ENCODE measurements at places on chromosomes 7 and 10.

- no peak for DNase-seq
These were observed 20.0 kb downstream of the TMEM273 start for GRCh38 chr10:49168171-49168540.

GRCh38 chr10:8992009-8992408 is 937.5 kb downstream of the GATA3 start:
- DNase-seq, result no peak

DNA sequence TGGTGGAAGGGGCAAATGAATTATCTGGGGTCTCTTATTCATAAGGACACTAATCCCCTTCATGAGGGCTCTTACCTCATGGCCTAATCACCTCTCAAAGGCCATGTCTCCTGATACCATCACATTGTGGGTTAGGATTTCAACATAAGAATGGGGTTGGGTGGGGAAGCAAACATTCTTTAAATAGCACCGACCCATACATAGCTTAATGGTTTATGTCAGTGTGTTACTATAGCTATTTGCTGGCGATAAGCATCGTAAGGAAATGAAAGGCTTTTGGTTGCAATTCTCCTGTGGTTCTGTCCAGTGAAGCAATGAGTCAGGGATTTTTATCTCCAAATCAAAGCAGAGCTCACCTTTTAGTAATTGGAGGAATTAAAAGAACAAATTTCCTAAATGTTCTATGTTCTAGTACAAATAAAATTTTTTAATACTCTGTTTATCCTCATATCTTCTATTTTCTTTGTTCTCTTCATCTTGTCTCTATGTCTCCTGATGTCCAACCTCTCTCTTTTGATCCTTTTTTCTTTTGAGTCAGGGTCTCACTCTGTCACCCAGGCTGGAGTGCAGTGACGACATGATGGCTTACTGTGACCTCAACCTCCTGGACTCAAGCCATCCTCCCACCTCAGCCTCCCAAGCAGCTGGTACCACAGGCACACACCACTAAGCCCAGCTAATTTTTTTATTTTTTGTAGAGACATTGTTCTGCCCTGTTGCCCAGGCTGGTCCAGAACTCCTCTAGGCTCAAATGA is 57.0 kb upstream of the GLCCI1 start:
- DNase-seq, result no peak

DNA sequence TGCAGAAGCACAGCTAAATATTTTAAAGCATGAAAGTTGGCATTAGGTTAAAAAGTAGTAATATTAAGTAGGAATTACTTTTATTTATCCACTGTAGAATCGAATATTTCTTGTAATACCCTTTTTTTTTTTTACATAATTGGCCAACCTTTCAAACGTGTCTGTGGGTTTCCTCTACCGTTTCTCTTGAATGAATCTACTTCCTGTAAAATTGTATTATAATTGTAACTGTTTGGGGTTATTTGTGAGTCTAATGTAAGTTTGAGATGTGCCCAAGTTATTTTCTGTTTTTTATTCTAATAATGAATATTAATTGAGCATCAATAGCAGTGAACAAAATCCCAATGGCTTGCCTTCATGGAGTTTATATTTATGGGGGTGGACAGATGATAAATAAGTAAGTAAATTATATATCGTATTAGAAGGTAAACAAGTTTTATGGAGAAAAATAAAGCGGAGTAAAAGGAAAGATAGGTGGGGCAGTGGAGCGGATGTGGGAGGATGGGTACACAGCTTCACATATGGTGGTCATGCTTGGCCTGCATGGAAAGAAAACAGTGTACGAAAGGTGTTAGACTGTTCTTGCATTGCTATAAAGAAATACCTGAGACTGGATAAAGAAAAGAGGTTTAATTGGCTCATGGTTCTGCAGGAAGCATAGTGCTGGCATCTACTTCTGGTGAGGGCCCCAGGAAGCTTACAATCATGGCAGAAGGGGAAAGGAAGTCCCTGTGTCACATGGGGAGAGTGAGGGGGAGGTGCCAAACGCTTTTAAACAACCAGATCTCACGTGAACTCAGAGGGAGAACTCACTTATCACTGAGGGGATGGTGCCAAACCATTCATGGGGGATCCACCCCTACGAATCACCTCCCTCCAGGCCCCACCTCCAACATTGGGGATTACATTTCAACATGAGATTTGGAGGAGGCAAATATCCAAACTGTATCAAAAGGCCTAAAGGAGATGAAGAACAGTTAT is 5.4 kb downstream of the TSPAN13 start:
- no peak for DNase-seq

- no peak for DNase-seq
These were observed 179.4 kb upstream of the IGFBP3 start for GRCh38 chr7:46100521-46100920.

- DNase-seq, result no peak
These were observed 201.1 kb downstream of the LRRN3 start for GRCh38 chr7:111292026-111292470.

GRCh38 chr10:126041804-126042231 is 145.5 kb downstream of the FANK1 start:
- DNase-seq, result peak; percentile 72

GRCh38 chr10:69828144-69828870 is 26.6 kb downstream of the COL13A1 start:
- no peak for DNase-seq

DNA sequence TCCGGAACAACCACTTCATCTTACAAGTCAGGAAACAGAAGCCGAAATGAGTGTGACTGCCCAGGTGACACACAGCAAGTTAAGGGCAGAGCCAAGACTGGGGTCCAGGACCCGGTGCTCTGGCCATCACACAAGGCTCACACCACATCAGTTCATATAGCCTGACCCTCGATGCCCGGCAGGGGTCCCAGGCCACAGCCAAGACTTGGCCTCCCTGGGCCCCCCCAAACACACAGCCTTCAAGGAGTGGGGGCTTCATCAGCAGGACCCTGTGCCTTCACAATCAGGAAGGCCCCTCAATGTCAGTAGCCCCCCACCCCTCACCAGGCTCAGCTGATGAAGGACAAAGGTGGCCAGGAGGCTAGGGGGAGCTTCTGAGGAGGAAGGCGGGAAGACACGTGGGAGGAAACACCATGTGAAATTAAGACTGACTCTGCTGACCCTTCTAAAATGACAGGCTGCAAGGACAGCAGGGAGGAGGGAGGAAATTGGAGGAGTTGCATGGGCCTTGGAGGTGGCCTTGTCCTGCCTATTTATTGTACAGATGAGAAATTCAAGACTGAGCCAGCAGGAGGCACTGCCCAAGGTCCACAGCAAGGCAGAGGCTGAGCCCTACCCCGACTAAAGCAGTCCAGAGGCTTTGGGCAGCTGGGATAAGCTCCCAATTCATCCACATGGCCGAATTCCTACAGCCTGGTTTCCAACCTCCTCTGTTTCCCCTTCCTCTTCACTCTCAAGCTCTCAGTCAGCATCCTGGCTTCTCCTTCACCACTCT is 216.1 kb upstream of the ZMIZ1 start:
- no peak for DNase-seq

DNA sequence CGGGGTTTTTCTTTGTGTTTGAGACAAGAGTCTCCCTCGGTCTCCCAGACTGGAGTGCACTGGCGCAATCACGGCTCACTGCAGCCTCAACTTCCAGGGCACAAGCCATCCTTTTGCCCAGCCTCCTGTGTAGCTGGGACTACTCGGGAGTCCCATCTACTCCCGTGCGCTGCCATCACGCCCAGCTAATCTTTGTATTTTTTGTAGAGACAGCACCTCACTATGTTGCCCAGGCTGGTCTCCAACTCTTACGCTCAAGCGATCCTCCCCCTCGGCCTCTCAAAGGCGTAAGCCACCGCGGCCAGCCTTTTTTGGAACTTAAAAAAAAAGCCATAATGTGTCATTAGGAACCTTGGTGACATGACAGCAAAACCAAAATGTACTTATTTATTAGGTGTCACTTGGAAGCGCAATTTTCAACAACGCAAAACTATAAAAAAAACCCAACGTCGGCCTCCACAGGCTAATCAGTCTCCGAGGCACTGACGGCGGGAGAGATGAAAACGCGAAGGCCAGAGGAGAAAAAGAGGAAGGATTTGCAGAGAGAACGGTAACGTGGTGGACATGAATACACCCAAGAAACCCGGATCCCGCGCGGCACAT is 911 bp upstream of the HNRNPH3 start:
- no peak for DNase-seq

DNA sequence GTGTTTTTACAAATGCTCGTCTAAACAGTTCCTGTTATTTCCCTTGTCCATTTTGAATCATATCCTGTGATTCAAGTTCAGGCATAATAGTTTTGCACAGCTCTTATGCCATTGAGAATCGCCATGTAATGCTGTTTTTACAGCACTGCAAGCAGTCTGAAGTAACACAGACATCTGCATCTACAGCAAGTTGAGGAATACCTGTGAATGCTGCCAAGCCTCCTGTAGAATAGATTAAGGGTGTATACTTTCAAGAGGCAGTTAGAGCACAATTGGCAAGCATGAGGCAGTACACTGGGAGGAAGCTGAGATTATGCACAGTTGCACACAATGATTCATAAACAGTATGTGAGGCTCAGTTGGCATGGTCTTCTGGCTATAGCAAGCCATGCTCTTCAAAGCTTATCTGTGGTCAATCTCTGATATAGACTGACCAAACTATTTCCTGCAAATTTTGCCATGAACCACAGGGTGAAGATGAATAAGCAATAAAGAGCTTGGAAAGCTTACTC is 121.9 kb upstream of the AKR1E2 start:
- DNase-seq, result no peak

DNA sequence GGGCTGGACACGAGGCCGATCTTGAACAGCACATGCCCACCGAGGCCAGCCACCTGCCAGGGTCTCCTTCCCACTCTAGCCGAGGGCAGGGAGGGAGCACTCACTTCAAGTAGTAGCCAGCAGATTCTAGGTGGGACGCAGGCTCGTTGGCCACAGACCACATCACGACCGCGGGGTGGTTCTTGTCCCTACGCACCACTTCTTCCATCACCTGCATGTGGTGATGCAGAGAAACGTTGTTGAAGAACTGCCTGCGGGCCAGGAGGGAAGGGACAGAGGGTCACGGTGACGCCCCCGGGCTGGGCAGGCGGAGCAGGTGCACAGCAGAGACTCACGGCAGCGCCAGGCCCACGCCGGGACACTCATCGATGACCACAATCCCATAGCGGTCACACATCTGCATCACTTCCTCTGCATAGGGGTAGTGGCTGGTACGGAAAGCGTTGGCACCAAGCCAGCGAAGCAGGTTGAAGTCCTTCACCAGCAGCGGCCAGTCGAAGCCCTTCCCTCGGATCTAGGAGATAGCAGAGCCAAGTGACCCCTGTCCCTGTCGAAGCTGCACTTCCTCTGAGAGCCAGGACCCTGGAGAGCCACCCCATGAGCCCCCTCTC is 7.7 kb downstream of the GUSB start:
- no peak for DNase-seq

DNA sequence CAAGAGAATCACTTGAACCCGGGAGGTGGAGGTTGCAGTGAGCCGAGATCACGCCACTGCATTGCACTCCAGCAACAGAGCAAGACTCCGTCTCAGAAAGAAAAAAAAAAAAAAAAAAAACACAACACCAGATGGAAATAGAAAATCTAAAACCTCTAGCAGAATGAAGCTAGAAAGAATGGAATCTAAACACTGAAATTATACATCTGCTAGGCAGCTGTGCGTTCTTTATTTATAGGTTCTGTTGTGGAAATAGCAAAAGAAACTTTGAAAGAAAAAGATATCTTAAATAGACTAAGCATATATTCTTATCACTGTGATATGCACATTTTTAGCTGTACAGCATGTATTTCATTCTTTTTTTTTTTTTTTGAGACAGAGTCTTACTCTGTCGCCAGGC is 17.1 kb downstream of the BMPR1A start:
- DNase-seq, result no peak

DNA sequence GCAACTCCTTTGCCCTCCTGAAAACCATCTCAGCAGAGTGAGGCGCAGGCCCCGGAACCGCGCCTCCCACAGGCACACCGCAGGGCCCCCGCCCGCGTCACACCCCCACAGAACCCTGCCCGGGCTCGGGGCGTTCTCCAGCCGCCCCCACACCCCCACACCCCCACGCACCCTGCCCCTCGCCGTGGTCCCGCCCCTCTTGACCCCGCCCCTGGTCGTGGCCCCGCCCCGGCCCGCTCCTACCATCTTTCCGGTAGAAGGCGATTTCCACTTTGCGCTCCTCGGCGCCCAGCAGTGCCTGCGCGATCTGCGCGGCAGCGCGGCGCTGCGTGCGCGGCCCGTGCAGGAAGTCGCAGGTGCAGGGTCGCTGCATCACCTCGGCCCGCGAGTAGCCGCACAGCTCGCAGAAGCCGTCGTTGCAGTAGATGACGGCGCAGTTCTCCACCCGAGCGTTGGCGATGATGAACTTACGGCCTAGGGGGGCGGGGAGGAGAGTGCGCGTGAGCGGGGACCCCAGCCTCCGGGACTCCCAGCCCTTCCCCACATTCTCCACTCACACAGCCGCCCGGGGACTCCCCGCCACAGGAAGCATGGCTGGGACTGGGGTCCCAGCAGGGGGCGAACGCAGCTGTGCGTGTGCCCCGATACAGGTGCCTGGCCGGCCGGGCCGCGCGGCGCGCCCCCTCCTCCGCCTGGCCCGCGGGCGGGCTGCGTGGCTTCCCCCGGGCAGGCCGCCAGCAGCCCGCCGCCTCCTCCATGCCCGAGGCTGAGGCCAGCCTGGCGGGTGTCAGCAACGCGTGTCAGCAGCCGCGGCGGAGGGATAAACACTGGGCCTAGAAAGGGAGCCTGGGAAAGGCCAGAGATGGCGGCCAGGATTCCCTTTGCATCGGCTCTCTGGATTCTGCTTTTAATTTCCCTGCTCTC is 3.4 kb downstream of the KCNH2 start:
- no peak for DNase-seq

- DNase-seq, result no peak
These were observed 124.9 kb upstream of the HABP2 start for GRCh38 chr10:113427811-113428558.

- DNase-seq, result no peak
These were observed 48.6 kb downstream of the EXOC4 start for GRCh38 chr7:133301444-133301843.

DNA sequence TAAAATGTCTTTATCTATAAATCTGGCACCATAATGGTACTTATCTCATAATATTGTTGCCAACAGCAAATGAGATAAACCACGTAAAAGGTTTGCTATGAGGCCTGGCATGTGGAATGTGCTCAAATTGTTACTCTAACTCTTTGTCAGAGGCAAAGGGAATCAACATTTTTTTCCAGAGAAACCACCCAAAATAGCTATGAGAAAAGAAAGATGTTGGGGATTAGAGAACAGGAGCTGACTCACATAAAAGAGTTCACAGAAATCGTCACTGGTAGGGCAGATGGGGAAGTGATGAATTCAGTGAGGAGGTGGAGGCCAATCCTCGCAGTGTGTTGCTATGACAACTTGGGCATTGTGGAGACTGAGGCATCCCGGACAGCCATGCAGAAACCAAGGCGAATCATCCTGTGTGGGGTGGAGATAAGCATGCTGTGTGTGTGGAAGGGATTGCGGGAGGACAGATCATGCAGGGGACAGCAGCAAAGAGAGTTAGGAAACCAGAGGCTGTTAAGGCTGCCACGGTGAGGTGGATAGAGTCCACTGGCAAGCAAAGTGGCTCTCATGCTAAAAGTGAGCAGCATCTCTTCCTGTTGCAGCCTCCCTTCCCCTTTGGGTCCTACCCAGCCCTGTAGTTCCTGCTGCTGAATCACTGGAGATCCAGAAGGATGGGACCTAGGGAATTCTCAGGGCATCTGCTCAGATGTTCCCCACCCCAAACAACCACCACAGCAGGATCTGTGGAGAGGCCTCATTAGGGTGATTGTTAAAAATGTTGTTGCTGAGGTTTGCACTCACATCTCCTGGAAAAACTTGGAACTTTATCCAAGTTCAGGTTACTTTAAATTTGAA is 103.9 kb downstream of the CUBN start:
- no peak for DNase-seq
